ENCODE measurements at places on chromosomes 5 and 9.
A peak's percentile ranks its signal among the peaks of the same experiment; 100 is the strongest.

GRCh38 chr5:55276771-55277170 lies 30.7 kb downstream of the DHX29 start:
- DNase-seq, result no peak

DNA sequence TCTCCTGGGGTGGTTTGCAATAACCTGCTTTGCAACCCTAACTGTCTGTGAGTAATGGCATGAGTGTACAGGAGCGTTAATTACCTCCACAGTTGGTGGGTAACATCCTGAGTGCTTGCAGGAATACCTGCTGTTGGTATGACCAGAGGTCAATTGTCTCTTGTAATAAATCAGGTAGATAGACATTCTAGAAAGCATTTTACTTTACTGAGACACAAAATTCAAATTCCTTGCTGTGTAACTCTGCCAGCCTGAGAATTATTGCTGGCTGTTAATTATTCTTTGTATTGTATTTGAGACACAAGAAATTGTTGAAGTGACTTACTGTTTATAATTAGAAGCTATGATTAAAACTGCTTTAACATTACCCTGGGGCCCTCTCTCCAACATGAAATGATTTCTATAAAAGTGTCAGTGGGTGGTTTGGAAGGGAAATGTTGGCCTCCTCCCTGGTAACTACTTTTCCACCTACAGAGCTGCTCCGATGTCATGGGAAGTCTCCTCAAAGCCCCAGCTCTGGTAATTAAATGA lies 150.8 kb upstream of the ADCY2 start:
- no peak for DNase-seq

- DNase-seq, result no peak
Observed at GRCh38 chr5:126437721-126438120, 14.5 kb downstream of the GRAMD2B start.

- DNase-seq, result no peak
Observed at GRCh38 chr9:5499889-5500398, 10.4 kb upstream of the PDCD1LG2 start.

DNA sequence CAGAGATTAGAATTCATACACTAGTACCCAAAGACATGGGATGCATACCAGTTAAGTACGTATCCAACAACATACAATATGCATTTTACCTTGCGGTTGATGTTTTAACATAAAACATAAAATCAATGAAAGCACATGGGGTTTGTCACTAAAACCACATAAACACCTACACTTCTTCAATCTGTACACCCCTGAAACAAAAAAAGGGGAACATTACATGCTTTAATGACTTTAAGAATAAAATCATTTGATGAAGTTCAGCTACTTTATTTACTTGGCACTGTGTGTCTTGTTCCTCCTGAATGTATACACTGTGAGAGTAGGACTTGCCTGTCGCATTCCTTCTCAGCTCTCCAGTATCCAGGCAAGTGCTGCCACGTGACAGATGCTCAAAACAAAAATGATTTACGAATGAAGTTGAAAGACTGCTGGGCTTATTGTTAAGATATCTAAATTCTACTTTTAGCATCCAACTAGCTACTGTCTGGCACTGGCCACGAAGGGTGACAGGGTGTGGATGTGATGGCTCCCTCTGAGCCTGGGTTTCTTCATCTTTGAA lies 21.0 kb downstream of the TNFSF15 start:
- DNase-seq, result no peak

DNA sequence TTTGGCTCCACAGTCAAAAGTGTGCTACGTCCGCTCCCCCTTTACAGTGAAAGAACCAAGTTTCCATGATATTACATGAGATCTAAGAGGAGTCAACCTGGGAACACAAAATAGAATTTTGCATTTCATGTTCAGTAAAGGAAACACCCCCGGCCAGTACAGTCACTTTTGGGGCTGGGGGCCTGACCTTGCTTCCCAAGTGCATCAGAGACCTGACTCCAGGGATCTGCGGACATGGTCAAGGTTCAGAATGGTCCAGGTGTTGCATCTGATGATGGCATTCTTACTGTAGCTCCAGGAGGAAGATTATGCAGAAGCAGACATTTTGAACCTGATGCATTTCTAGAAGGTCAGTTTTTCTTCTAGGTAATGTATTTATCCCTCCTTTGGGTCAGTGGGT lies 39.8 kb downstream of the AK8 start:
- DNase-seq, result no peak

DNA sequence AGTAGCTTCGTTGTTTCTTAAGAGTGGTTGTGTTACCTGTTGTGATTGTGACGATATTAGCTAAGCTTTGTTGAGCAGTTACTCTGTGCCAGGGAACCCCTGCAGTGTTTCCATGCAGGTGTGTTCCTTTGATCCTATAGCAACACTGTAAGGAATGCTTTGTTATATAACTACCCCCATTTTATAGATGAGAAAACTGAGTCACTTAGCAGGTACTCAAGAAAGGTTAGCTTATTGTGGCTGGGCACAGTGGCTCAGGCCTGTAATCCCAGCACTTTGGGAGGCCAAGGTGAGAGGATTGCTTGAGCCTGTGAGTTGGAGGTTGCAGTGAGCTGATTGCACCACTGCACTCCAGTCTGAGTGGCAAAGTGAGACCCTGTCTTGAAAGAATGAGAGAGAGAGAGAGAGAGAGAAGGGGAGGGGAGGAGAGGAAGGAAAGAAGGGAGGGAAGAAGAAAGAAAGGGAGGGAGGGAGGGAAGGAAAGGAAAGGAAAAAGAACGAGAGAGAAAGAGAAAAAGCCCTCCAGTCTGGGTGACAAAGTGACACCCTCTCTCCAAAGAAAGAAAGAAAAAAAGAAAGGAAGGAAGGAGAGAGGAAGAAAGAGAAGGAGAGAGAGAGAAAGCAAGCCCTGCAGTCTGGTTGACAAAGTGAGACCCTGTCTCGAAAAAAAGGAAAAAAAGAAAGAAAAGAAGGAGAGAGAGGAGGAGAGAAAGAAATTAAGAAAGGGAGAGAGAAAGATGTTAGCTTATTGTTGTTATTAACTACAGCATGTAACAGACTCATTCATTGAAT lies 85.6 kb upstream of the RARS1 start:
- no peak for DNase-seq

- no peak for DNase-seq
Observed at GRCh38 chr5:107563959-107564544, 106.7 kb downstream of the EFNA5 start.

GRCh38 chr5:4722886-4723285 lies 417.2 kb upstream of the ADAMTS16 start:
- DNase-seq, result no peak

GRCh38 chr5:4511996-4512656 lies 628.0 kb upstream of the ADAMTS16 start:
- DNase-seq, result peak; percentile 40

DNA sequence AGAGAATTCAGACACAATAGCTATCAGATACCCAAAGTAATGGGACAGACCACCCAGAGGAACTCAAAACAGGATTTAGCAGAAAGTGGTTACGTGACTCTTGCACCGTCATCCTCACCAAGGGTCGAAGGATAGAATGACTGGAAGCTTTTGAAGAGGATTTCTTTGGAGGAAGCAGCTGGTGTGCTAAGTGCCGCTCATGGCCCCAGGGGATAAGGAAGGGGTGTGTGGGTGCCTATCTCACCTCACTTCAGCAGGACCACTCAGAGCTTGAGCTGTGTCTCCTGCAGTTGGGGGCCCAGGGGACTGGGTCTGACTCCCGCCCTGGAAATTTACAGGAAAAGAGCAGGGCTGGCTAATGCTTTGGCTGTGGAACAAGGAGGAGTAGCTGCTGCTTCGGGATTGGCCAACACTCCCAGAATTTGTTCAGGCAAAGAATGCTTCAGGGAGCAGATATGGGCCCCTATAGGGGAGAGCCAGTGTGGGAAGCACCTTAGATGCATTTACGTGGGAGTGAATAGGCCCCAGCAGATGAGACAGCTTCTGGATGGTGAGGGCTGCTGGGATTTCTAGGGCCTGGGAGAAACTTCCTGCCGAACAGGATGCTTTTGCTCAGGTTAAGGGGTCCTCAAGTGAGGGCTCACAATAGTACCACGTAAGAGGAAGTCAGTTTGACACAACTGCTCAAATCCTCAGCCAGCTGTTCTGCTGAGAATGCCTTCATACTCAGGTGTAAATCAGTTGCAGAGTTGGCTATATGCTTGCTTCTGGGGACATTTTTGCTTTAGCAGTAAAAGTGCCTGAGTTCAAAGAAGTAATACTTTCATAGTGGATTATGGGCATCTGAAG lies 29.1 kb upstream of the TOMM5 start:
- DNase-seq, result no peak

DNA sequence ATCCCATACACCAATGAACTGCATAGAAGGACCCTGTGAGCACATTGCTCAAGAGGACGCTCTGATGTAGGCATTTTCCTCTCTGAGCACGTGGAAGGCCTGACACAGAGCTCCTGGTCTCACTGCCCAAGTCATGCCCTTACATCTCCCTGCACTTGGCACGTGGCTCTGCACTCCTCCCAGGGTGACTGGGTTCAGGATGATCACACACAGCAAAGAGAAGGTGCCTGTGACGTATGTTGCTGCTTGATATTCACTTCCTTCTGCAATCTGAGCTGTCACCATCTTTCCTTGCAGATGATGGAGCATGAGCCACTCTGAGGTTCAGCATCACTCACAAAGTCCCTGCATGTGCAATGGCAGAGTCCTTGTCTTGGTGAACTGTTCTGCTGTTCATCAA lies 125.2 kb downstream of the FSTL4 start:
- DNase-seq, result no peak

DNA sequence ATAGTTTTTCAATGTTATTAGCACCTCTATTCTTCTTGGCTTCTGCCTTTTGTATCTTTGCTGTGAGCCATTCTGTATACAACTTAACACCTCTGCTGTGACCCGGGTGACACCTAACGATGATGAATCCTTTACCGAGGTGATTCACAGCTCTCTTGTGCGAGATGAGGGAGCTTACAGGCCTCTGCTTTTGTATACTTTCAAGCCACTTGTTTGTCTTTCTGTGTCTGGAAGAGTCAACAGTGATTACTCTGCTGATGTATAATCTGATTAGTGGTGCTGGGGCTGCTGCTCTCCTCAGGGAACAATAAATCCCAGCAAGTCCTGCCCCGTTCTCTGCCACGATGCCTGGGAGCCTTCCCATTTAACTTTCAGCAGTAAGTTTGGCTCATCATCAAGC lies 442.9 kb upstream of the SGCD start:
- no peak for DNase-seq

Measured in DND-41 (cell line).